ENCODE measurements at places on chromosomes 3 and 15.

DNA sequence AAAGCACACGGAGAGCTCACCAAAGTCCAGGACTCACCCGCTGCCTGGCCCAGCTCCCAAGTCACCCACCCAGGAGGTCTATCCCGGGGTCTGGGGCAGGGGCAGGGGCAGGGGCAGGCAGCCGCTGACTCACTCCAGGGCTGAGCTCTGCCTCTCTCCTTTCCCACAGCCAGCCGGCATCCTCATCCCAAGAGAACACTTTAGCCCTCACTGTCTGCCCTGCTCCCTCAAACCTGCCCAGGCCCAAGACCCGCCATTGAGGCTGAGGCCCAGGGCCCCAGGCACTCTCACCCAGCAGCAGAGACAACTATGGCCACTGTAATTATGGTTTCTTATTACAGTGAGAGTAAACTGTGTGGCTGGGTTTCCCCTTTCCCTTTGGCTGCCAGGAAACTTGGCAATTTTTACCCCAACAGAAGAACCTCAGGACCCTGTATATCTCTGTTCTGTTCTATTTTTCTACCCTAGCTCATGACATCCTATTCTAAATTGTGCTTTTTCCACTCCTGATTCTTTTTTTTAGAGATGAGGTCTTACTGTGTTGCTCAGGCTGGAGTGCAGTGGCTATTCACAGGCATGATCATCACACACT, 53.0 kb downstream of the IQSEC1 start:
- DNase-seq = no peak

DNA sequence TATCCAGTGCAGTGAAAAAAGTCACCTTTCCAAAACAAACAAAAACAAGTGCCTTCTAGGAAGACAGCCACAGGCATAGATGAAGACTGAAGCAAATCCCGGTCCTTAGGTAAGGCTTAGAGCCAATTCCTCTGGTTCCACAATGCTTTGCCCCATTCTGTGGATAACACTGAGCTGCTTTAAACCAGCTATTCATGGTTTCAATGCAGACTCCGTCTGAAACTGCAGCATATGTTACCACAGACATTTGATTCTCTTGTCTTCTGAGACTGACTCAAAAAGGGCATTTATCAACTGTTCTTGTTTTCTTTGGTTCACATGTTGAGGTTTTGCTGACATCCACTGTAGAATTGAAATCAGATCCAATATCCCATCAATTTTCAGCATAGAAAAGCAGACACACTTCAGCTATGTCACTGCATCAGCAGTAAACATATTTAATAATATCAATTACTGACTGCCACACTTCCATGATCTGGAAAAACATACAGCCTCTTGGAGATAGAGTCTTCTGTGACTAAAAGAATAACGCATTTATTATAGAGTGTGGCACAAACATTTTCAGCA, 659.3 kb downstream of the ROBO2 start:
- DNase-seq = no peak

GRCh38 chr15:29345549-29346525, 76.2 kb upstream of the NSMCE3 start:
- no peak for DNase-seq

GRCh38 chr15:52427804-52428203, 100.9 kb downstream of the MYO5A start:
- no peak for DNase-seq

DNA sequence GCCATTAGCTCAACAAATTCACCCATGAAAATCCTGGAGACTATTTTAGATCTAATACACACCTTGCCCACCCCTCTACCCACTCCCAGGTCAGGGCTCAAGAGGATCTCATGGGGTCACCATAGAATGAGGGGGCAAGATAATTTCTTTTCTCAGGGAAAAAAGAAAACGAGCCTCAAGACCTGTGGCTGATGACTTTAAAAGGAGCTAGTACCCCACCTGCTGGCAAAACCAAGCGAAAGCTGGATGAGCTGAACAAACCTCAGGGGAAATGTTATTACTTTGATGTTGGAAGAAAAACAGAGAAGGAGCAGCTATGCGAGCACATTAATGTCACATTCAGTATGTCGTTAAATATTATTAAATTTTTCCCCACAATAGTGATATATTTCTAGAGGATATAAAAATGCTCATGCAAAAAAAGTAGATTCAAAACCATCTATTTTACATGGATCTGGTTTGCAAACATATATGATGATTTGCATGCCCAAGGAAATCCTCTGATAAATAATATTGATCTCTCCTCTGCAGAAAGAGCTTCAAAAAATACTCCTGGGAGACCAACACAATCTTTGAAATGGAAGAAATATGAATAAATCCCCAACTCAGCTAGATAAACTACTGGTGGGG, 37.7 kb downstream of the PLD1 start:
- DNase-seq = peak; percentile 87

DNA sequence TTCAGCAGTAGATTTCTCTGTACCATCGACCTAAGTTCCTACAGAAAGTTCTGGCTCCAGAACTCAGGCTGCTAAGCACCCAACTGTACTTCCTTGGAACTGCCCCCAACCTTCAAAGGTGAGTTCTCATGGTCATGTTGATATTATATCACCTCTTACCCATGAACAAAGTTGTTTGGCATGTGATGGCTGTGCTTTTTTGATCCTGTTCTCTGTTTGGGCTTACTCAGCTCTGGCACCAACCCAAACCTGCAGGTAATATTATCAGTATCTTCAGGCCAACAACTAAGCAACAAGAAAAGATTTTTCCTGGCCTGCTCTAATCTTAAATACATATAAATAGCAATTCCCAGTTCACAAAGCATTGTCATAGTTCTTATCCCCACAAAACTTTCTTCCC, 318.7 kb upstream of the LMCD1 start:
- DNase-seq = no peak

DNA sequence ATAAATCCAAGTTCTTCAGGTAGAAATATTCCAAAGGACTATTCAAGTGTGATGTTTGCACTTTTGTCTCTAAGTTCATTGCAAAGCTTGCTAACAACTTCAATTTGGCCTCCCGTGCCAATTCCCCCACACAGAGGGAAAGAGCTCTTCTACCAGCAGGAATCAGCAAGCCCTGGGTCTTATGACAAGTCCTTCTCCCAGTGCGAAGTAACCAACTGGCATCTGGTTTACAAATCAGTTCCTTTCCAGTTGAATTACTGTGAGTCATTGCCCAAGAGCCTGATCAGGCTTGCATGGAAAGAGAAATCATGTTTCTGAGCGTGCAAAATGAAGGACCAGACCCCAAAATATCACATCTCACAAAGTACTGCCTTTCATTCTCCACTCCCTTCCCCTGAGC, 62.7 kb upstream of the SLCO3A1 start:
- DNase-seq = no peak

- DNase-seq = no peak
Observed at GRCh38 chr3:108219336-108219735, 2.9 kb downstream of the IFT57 start.

DNA sequence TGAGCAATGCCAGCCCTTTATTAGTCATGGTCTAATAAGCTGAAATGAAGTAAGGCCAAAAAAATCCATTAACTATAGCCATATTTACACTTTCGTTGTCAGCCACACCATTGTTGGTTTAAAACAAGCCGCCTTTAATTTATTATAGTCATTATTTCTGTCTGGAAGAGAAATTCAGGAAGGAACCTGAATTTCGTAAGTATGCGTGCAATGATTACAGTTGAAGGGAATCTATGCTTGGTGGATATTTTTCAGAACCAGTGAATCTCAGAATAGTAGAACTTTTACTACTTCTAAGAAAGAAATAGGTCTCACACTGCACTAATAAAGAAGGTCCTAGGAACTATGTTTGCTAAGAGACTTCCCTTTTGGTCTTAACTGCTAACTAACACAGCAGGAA, 59.1 kb downstream of the FAM43A start:
- DNase-seq = no peak

DNA sequence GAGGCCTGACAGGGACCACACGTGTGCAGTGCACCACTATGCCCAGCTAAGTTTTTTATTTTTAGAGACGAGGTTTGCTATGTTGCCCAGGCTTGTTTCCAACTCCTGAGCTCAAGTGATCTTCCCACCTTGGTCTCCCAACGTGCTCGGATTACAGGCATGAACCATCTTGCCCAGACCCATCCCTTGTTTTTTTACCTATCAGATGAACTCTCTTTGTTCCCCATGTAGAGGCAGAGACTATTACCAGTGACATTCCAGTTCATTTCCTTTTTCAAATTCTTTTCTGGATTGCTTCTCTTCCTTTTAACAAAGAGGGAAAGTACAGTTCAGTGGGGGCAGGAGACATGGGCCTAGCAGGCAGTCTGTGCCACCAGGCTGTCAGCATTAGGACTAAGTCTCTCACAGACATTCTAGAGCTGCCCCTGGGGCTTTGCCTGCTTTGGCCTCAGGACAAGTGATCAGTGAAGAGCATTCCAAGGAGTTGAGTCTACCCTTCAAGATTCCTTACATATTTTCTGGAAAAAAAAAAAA, 103.5 kb upstream of the SLC7A14 start:
- DNase-seq = no peak

- no peak for DNase-seq
Observed at GRCh38 chr3:80533553-80533952, 765.8 kb upstream of the ROBO1 start.

DNA sequence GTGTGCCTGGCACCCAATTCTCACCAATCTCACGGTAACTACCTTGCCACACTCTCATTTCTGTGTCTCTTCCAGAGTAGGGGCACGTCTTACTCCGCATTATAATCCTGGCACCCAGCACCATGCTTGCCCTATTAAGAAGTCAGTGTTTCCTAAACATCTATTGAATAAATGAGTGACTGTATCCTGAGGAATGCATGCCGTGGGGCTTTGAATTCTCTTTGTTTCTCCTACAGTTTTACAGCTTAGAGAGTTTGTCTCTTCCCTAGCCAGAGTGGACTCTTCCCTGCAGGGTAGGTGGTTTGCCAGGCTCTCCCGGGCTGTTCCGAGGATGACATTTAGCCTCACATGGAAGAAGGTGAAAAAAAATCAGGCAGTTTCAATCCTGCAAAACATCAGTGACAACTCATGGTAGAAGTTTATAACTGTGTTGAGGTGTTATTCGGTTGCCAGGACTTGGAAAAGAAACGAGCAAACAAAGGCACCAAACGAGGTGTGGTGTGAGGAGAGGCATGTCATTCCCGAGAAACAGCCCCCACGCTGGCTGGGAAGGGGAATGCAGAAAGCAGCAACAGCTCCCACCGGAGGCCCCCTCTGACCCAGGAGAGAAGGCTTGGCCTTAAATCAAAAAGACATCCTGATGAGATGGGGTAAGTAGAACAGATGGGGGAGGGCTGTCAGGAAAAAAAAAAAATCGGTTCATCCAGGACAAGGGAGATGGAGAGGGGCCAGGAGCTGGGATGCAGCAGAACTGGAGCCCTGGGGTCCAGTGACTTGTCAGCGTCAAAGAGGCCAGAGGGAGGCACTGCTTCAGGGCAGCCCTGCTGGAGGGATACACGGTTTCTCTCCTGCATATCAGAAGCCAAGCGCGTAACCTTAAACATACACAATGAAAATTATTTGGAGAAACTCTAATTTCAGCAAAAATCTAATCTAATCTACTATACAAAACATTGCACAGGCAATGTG, 168.4 kb upstream of the ARRDC4 start:
- no peak for DNase-seq

GRCh38 chr3:32397941-32398340, 6.3 kb downstream of the CMTM7 start:
- DNase-seq = no peak

DNA sequence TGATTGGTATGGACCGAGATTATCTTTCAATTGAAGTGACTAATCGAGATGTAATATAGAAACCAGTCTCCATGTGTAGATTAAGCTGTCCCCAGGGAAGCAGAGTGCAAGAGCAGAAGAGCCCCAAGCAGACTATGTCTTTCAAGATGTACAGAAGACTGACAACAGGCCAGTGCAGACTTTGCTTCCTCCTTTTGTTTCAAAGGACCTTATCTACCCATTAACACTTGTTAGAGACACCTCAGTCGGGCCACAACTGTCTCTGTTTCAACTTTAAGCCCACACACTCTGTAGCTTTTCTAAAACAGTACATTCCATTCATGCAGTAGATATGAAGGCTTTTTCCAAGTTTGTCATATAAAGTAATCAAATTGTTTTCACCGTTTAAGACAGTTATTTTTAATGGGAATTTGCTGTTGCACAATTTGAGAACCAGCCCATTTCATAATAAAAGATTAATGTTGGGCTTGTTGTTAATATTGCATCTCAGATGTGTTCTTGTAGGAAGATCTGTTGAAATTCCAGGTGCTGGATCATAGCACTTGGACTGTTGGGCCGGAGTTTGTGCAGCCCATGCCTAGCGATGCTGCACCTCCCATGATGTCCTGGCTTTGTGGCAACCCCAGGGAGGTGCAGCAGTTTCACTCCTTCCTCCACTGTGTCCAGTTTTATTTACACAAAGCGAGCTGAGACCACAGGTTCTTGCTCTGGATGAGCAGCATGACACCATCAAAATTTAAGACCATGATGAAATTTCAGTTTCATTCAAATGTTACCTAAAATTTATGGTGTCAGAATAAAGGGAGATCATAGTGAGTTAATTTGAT, 12.4 kb downstream of the GORASP1 start:
- no peak for DNase-seq

- DNase-seq = no peak
Observed at GRCh38 chr3:123722456-123722855, 137.6 kb upstream of the HACD2 start.

- DNase-seq = no peak
Observed at GRCh38 chr15:58921267-58921790, 12.2 kb downstream of the SLTM start.

- DNase-seq = no peak
Observed at GRCh38 chr15:85611361-85611760, 183.4 kb downstream of the KLHL25 start.

DNA sequence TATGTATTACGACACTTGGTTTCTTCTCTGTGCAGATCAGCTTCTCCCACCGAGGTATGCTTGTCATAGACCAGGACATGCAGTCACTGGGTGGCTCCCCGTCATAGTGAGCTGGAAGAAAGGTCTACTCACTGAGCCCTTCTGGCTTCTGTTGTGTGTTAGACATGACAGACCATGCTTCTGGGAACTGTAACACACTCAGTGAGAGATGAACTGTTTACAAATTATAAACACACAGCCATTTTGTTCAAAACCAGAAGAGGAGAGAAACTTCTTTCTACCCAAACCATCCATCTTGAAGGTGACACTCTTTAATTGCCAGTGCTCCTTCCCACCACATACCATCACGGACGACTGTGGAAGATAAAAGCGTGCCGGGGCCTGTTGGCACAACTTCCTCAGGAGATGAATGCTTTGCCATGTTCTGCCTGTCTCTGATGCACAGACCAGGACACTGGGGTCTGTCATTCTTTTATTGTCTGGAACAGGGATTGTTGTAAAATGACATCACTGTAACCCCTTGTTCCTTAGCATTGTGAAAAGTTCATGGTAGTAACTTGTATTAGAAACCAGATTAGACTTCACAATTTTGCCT, 214.3 kb downstream of the MCTP2 start:
- no peak for DNase-seq

DNA sequence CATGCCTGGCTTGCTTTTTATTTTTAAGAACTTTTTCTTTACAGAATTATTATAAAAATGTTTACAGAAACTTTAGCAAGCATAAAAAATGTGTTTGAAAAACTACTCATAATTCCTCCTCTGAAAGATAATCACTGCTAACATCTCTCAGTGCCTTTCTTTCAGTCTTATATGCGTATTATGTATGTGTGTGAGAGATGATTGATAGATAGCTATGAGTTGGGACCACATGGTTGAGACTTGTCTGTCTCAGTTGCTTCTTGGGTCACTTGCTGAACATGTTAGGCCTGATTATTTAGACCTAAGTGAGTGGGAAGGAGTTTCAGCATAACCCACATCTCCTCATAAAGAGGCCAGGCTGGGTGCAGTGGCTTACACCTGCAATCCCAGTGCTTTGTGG, 11.1 kb downstream of the MAP6D1 start:
- no peak for DNase-seq

GRCh38 chr3:143970773-143971358, 757 bp upstream of the DIPK2A start:
- no peak for DNase-seq
